ENCODE measurements at places on chromosomes 12 and 14.

DNA sequence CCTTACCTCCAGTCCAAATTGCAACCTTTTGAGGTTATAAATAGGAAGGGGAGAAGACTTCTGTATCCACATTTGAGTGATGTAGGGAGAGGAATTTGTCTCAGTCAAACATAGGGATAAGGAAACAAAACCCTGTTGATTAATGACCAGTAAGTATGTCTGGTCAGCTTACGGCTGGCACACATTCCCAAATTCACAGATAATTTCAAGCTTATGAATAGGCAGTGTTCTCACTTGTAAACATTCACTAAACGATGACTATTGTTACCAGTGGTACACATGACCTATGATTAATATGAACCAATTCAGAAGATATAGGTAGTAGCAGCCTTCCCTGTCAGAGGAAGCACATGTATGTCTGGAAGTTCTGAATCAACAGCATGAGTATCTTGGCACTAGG lies 33.0 kb upstream of the SLC5A8 start:
- DNase-seq, result no peak

GRCh38 chr12:6241495-6241894 lies 41.3 kb downstream of the CD9 start:
- DNase-seq, result no peak

DNA sequence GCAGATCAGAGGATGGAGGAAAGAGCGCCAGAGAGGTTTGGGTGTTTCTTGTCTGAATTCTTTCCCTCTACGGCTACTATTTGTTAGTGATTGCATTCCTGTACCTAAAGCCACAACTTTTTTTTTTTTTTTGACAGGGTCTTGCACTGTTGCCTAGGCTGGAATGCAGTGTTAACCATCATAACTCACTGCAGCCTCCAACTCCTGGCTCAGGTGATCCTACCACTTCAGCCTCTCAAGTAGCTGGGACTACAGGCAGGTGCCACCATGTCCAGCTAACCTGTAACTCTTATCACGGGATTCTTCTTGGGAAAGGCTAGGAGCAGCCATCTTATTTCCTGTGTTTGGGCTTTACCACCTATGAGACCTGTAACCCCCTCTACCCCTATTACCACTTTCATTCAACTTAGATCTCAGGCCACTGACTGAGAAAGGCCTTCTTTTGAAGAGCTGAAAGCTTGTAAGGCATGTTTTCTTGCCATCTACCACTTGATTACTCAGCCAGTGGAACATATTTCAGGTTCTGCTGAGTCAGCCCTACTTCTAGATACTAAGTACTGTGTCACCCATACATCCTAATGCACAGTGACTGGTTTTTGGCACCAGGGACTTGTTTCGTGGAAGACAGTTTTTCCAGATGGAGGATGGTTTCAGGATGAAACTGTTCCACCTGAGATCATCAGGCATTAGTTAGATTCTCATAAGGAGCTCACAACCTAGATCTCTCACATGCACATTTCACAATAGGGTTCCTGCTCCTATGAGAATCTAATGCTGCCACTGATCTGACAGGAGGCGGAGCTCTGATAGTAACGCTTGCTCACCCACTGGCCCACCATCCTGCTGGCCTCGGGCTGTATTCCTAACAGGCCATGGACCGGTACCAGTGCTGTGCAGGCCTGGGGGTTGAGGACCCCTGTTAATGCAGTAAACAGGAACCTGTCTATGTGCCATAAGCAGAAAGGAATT lies 6.9 kb downstream of the VEZT start:
- DNase-seq, result no peak

- DNase-seq, result no peak
Measured at GRCh38 chr14:63290741-63291430, 27.8 kb downstream of the GPHB5 start.

DNA sequence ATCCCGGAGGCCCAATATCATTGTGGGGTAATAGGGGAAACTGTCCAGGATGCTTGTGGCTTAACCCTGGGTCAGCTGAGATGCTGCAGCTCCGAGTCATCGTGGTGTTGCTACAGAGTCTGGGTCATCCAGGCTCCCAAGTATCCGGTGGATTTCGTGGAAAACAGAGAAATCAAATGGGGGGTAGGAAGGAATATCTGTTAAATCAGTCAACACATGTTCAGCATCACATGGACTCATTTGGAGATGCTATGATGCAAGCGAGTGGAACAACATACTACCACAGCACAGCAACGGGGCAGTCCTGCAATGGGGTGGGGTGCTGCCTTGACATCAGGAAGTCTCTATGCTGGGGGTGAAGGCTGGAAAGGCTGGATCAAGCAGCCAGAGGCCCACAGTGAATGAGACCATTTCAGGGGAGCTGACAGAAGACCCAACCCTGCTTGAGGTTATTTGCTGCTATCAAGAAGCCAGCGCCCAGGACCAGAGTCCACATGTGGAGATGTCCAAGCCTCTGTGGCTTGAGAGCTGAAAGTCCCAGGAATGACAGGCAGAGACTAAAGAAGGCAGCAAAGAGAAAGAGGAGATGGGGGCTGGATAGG lies 22.9 kb downstream of the VDR start:
- DNase-seq, result no peak

GRCh38 chr12:123238961-123239360 lies 5.7 kb downstream of the MTRFR start:
- no peak for DNase-seq

DNA sequence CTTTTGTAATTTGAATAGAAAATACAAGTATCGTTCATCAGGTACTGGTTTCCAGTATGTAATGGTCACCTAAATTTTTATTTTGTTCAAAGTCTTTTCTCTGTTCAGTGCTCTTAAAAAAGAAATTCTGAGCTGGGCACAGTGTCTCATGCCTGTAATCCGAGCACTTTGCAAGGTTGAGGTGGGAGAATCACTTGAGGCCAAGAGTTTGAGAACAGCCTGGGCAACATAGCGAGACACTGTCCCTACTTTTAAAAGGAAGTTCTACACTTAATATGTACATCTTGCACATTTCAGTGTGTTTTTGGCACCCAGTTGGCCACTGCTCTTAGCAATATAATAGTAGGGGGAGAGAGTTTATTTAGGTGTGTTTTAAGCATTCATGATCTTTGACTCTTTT lies 27.9 kb downstream of the PCNX1 start:
- no peak for DNase-seq

GRCh38 chr14:101893759-101894158 lies 70.6 kb upstream of the DYNC1H1 start:
- no peak for DNase-seq

- no peak for DNase-seq
Measured at GRCh38 chr12:14954269-14954668, 7.1 kb downstream of the ARHGDIB start.

DNA sequence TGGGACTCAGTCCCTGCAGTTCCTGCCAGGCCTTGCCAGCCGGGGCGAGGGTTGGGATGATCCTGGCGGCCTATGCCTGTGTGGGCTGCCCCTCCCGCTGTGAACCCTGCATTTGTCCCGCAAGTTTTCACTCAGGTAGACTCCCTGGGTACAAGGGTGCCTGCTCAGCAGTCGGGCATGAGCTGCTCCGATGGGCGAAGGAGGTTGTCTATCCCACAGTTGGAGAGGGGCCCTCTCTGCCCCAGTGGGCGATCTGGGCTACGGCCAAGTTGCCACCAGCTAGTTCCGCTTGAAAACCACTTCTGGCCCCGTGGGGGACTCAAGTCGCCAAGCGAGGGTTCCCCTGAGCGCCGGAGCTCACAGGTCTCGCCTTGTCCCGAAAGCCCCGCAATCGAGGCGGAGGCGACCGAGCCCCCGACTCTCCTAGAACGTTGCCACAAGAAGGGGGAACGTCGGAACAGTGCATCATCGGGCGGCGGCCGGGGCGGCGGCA lies 365 bp upstream of the TPI1 start:
- peak; percentile 35 for DNase-seq
